ENCODE measurements at places on chromosomes 6 and 20.

DNA sequence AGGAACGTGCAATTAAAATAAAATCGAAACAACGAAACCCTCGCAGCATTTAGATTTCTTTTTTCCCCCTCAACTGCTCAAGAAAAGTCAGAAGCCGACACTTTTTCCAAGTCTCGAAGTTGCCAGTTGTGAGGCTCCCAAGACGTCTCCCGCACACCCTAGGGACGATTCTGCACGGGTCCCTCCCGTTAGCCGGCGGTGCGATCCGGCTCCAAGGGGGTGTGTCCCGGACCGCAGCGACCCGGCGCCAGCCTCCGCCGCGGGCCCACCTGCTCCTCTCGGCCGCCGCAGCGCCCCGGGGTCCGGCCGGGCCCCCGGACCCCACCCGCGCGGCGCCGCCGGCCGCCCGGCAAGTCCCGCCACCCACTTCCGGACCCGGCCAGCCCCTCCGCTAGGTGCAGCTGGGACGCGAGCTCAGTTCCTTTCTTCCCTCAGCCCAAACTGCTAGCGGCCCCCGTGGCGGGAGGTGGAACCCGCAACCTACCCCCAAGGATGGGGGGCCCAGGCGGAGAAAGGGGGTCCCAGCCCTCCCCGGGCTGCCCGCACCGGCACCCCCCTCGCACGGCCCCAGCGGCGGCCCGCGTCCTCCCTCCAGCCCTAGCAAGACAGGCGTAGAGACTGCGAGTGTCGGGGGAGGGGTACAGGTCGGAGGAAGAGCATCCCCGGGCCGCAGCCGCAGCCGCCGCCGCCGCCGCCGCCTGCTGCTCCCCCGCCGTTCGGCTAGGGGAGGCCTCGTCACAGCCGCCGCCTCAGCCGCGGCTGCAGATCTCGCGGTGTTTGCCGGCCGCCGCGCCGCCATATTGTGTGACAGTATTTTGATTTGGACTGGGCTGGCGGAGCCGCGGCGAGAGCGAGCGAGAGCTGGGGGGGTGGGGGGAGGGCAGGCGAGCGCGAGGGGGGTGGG lies 520 bp upstream of the TAB2 start:
- peak; percentile 63 for DNase-seq

GRCh38 chr20:34262488-34263288 lies 21.5 kb downstream of the ASIP start:
- DNase-seq = no peak

- DNase-seq = no peak
Observed at GRCh38 chr6:3128356-3129108, 10.0 kb downstream of the BPHL start.

DNA sequence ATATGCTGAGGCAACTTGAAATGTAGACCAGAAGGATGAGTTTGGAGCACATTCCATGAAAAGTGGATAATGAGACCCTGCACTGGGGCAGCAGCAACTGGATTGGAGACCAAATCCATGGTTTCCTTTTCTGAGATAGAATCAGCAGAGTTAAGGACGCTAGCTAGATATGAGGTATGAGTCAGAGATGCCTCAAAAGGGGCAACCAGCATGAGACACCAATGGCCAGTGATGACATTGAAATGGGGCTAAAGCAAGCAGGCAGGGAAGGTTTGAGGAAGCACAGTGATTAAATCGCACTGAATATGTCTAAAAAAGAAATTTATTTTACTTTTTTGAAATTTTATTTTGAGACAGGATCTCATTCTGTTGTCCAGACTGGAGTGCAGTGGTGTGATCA lies 802.4 kb downstream of the TFAP2A start:
- DNase-seq = no peak

GRCh38 chr20:46151936-46152335 lies 33.8 kb downstream of the CD40 start:
- DNase-seq = no peak

DNA sequence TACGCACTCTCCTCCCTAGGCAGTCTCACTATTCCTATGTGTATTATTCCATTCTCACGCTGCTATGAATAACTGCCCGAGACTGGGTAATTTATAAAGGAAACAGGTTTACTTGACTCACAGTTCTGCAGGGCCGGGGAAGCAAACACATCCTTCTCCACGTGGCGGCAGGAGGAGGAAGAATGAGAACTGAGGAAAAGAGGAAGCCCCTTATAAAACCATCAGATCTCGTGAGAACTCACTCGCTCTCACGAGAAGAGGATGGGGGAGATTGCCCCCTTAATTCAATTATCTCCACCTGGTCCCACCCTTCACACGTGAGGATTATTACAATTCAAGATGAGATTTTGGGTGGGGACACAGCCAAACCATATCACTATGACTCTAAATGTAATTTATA lies 61.9 kb downstream of the ECT2L start:
- DNase-seq = no peak

DNA sequence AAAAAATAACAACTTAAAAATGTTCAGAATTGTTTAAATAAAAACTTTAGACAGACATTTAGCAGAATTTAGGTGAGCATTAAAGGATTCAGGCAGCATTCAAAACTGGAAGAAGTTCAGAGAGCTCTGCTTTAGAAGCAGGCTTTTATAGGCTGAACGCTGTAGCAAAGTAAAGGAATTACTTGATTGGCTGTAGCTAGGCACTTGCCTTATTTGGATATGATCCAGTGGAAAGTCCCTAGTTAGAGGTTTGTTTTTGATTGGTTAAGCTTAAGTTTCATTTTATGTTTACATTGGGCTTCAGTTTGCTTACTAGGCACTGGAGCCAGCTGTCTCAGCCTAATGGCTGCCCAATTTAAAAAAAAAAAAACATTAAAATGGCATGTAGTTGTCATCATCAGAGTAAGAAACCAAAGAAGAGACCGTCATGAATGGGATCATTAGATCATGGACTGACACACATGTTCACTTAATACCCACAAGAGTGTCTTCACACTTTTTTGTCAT lies 65.1 kb downstream of the CBFA2T2 start:
- no peak for DNase-seq

GRCh38 chr6:91013511-91013910 lies 426.6 kb upstream of the MAP3K7 start:
- no peak for DNase-seq

GRCh38 chr6:362924-363249 lies 28.7 kb upstream of the IRF4 start:
- DNase-seq = no peak

Measured in stimulated activated CD8-positive, alpha-beta memory T cell treated with anti-CD3 and anti-CD28 coated beads, Interleukin-4, amount 100 ng/mL, for 4 hours (primary cell).